ENCODE measurements at places on chromosomes 2 and 18. TPM values are rescaled to one million over a fixed set of nuclear protein-coding genes. Genes with fewer than 3 reads are reported as not detected.

Gene CHRND
- not detected for total RNA-seq

DNA sequence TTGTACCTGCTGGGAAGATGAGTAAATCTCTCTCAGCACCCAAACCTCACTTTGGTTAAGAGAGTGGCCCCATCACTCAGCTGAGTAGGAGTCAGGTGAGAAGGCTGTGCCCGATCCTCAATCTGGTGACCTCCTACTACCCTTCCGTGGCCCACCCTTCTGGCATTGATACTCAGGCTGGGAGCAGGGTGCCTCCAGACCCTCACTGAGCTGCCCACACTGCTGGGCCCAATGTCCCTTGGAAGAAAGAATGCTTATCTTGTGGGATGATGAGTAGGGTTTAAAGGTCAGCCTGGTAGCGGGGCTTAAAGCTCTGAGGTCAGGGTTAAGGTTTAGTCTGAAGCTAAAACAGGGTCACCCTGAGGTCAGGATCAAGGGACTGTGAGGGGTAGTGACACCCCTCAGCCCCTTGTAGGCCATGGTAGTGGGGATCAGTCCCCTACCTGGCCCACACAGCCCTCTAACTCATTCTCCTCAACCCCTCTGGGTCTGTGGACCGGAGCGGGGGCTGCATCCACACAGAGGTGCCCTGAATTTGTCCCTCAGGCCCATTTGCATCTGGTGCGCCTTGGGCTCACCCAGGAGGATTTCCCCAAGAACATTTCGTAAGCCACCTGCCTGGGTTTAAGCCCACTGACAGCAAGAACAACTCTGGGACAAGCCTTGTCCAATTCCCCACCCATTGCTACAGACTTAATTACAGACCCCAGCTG is 123.8 kb downstream of the CYP26B1 start:
- no peak for DNase-seq

GRCh38 chr18:13999231-13999630 is 83.9 kb upstream of the MC2R start:
- no peak for DNase-seq

- no peak for DNase-seq
Measured at GRCh38 chr2:235779444-235779896, 285.6 kb downstream of the AGAP1 start.

GRCh38 chr2:163341426-163341825 is 394.4 kb downstream of the FIGN start:
- no peak for DNase-seq

GRCh38 chr2:117960231-117960630 is 53.6 kb downstream of the CCDC93 start:
- DNase-seq = no peak
